ENCODE measurements at places on chromosomes 13 and 19.

GRCh38 chr13:109160357-109160756 lies 530.9 kb downstream of the MYO16 start:
- DNase-seq = no peak

DNA sequence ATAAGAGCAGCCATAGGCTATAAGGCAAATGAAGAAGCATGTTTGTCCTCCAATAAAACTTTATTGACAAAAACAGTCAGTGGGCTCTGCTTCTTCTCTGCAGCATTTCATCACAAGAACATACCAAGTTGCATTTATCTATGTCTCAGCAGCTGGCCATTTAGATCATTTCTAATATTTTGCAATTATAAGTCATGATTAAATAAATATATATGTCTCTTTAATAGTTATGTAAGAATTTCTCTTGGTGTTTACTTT lies 153.5 kb downstream of the RFC3 start:
- DNase-seq = no peak

DNA sequence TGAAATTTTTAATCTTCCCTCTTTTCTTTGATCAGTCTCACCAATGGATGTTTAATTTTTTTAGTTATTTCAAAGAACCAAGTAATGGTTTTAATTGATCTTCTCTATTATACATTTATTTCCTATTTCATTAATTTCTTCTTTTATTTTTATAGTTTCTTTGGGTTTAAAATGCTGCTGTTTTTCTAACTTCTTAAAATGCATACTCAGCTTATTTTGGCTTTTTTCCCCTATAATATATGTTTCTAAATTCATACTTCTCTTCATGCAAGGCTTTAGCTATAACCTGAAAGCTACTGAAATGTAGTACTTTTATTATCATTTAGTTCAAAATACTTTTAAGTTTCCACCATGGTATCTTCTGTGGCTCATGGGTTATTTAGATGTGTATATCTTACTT lies 53.9 kb downstream of the ANKRD10 start:
- no peak for DNase-seq

DNA sequence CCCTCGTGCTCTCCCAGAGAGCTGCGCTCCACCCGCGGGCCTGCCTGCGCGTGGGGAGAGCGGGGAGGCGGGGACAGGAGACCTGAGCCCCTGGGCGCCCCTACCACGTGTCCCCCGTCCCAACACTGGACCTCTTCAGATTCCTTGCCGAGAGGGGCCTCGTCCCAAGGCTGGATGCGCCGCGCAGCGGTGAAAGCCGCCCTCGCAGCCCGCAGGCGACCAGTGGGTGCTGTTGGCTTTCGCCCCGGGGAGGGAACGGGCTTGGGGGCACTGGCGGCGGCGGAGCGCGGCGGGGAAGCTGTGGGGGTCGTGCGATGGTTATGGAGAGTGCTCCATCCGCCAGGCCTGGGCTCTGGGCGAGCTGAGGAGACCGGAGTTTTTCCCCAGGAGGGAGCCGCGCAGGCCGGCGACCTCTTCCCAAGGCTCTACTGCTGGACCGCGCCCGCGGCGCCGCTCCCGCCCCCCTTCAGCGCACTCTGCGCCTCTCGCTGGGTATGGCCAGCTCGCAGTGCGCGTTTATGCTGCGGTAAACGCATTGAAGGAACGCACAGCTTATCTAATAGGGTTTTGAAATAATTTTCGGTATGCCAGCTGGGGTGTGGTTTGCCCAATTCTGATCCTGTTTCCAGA lies 17.2 kb upstream of the RNF17 start:
- DNase-seq = no peak

GRCh38 chr19:32843716-32844245 lies 25.8 kb downstream of the SLC7A9 start:
- no peak for DNase-seq

- DNase-seq = no peak
Observed at GRCh38 chr13:106602178-106602577, 34.2 kb upstream of the ARGLU1 start.

- no peak for DNase-seq
Observed at GRCh38 chr13:100674572-100674871, at the start of gene TMTC4. Gene TMTC4 (minus strand): TSS chr13:100674795. CDS start chr13:100670362, 4,433 bp downstream.

GRCh38 chr13:36973621-36974295 lies 25.4 kb downstream of the ALG5 start:
- no peak for DNase-seq

DNA sequence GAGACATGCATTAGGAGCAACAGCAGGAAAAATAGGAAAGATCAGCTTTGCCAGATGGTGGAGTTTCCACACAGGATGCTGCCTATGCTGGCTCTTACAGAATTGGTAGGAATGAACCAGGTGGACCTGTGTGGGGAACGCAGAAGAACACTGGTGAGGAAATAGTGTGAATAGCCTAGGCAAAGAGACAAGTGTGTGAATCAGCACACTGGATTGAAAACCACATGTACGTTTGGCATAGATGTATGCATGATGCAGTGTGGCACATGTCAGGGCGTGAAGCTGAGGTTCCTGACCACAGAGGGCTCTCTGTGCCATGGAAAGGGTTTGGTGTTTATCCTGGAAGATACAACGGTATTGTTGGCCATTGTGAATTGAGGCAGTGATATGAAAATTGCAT lies 156.5 kb upstream of the SLC10A2 start:
- DNase-seq = no peak

GRCh38 chr19:5305163-5305562 lies 35.4 kb downstream of the PTPRS start:
- no peak for DNase-seq

DNA sequence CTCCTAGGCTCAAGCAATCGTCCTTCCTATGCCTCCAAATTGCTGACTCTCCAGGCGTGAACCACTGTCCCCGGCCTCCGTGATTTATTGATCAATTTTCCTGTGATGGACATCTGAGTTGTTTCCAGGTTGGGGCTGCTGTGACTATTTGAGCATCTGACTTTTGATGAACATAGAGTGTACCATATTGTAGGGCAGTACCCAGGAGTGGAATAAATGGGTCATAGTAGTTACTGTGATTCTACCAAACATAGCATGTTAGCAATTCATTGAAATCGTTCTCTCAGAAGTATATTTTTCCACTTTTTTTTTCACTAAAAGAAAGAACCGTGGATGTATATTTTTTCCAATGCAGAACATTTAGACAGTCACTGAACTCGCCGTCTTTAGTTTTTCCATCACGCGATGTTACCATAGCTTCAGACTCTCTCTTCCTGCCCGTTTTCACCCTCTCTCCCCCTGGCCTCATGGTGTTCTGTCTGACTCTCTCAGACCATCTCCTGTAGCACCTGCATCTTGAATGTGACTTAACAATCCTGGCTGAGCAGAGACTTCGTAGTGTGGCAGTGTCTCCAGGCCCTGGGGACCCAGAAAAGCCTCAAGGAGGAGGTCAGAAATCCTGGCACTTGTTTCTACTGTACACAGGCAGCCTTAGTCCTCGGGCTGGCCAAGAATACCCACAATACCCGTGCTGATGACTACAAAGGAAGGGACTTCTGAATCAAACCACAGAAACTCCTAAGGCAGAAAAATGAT lies 3.2 kb upstream of the RASGRP4 start:
- no peak for DNase-seq

DNA sequence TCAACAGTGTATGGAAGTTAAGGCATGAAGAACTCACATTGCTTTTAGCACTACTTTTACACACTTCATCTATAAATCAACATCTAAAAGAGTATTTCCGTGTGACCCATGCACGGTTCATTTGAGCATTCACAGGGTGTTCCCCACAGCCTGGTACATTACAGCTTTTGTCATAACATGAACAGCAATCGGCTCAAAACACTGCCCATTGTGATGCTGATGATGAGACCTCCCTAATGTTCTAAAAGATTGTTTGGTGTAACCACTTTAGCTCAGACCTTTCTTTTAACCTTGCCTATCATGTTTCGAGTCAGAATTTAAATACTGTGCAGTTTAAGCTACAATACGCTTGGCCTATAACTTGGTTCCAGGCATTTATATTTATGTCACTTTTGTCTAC lies 4.1 kb upstream of the KLF5 start:
- DNase-seq = no peak

DNA sequence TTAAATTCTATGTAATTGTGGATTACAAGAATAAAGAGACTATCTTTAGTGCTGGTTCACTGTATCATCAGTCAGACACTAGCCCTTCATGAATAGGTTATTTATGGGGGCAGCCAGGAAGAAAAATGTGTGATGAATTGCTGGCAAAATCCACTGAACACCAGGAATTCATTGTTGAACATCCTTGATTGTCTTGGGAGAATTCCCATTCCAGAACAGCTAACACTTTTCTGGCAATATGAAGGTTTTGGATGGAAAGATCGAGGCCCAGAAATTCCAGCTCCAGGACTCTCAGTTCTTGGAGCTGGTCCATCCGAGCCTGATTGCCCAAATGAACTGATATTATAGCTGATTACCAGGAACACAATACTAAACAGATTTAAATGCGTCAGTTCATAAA lies 11.5 kb upstream of the SPART start:
- DNase-seq = no peak

GRCh38 chr13:98796191-98796590 lies 43.7 kb upstream of the SLC15A1 start:
- DNase-seq = no peak

DNA sequence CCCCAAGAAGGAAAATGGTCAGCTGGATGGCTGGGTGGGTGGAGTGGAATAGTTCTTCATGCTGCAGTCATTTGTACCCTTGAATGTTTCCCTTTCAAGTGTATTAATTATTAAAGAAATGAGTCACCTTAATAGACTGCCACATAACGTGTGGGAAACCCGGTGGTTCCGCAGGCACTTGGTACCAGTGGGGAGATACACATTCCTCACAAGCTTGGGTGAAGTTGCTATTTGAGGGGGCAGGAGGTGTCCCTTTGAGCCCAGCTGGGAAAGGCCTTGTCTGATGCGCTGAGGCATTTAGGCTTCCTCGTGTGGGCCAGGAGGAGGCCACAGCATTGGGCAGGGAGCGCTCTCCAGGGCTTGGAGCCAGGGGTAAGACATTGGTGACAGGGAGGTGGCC lies 57.7 kb downstream of the ATP8A2 start:
- DNase-seq = no peak

DNA sequence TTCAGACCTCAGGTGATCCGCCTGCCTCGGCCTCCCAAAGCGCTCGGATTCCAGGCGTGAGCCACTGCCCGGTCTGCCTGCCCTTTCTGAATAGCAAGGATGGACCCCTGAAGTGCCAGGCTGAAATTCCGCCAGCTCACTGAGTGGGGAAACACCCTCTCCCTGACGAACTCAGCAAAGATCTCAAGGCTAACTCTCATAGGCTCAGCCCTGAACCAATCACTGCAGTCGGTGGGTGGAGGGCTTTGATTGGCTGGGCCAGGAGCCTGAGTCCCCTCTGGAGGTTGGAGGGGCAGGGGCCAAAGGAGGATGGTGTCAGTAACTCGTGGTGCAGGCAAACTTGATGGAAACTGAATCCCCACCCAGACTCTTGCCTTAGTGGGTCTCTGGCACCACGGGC lies 11.2 kb upstream of the COMP start:
- DNase-seq = no peak

- no peak for DNase-seq
Observed at GRCh38 chr19:18231775-18232174, 5.5 kb upstream of the PDE4C start.

DNA sequence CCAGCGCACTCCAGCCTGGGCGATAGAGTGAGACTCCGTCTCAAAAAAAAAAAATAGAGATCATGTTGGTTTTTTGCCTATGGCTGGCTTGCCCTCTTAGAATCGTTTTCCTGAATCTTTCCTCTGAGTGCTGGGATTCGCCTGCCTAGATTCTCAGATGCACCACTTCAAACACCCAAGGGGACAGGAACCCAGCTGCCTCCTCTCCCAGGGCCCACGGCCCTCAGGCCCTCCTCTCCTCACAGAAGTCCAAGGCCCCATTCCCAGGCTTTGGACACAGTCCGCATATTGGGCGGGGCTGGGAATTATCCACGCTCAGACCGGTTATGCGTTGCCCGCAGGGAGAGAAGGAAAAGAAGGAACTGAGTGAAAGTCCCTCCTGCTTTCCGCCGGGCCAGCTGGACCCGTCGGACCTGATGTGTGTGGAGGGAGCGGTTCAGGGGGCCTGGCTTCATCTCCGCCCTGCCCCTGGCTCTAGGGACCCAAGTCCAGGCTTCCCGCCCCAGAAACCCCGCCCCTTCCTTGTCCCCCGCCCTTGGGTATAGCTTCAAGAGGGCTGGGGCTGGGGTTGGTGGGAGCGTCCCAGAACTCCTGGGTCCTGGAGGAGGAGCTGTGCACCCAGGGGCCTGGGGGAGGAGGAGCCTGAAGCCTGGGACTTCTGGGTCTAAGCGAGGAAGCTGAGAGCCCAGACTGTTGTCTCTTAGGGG lies 5.8 kb downstream of the PPFIA3 start:
- no peak for DNase-seq

DNA sequence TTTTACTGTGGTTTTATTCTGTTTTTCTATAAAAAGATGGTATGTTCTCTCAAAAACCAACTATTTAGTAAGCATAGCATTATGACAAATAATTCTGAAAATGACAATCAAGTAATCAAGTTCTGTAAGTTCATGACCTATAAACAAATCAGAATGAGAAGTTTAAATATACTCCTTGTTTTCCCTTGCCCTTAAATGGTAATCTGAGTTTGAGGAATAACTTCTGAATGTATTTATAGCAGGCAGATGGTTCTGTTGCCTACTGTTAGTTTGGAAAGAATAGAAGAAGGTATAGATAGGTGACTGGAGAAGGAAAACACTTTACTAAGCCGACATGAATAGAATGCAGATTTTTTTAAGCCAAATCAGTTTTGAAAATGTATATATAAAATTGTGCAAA lies 63.9 kb downstream of the POSTN start:
- DNase-seq = no peak

DNA sequence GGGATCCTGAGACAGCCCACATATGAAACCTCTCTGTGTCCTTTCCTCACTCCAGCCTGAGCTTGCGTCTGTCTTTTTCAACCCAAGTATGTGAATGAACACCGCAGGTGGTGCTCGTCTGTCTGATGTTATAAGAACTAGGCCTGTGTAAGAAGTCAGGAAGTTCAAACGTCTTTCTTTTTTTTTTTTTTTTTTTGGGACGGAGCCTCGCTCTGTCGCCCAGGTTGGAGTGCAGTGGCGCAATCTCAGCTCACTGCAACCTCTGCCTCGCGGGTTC lies 92.3 kb downstream of the ANKRD10 start:
- DNase-seq = no peak

DNA sequence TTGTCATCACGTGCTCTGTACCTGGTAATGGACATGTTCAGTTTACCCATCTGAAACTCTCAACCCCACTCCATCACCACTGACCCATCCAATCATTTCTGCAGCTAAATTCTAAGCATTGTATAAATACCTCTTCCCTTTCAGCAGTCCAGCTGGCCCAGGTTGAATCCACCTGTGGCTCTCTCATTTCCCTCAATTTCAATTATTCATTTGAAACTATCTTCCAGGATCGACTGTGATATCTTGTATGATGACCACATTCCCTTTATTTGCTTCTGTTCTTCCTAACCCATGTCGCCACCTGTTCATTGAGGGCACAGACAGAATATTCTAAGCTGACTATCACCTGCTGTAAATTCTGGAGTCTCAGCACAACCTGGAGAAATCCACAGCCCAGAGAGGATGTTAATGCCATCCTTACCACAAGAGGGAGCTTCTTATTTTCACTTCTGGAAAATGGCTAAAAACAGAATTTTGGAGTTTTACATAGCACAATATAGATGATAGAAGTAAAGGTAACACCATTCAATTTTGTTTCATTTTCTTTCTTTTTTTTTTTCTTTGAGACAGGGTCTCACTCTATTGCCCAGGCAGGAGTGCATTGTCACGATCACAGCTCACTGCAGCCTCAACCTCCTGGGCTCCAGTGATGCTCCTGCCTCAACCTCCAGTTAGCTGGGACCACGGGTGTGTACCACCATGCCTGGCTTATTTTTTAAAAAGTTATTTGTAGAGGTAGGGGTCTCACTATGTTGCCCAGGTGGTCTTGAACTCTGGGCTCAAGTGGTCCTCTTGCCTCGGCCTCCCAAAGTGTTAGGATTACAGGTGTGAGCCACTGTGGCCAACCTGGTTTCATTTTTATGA lies 38.6 kb downstream of the ZNF823 start:
- DNase-seq = no peak
